ENCODE measurements at places on chromosomes 4 and X. TPM values are rescaled to one million over a fixed set of nuclear protein-coding genes. Genes with fewer than 3 reads are reported as not detected.

ZNF185 gene
- total RNA-seq, result 32.8 TPM

NAT8L gene
- total RNA-seq, result 28.2 TPM

INTU gene
- total RNA-seq, result 25.0 TPM

PDZD4 gene
- total RNA-seq, result 8.8 TPM

UBA6 gene
- total RNA-seq, result 88.6 TPM

MAGEA3 gene
- total RNA-seq, result not detected

FAT4 gene
- 61.1 TPM for total RNA-seq

SSX4 gene
- not detected for total RNA-seq

GRCh38 chrX:107715331-107716117, 60.1 kb downstream of the TSC22D3 start:
- DNase-seq, result no peak

DNA sequence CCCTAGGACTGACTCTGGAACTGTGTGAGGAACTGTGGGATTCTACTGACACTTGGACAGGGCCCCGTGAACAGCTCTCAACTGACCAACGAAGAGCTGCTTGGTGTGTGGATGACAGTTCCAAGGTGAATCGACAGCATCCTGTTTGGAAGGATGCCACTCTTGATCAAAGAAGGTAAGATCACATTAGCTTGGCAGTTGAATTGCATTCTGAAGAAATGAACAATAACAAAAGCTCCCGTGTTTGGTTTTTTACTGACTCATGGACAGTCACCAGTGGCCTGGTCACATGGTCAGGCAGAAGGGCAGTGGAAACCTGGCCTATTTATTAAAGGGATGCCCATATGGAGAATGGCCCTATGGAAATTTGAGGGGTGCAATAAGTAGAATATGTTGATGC, 33.1 kb upstream of the GPR34 start:
- DNase-seq, result no peak

- no peak for DNase-seq
Observed at GRCh38 chr4:76752861-76753501, 145.0 kb downstream of the SOWAHB start.

DNA sequence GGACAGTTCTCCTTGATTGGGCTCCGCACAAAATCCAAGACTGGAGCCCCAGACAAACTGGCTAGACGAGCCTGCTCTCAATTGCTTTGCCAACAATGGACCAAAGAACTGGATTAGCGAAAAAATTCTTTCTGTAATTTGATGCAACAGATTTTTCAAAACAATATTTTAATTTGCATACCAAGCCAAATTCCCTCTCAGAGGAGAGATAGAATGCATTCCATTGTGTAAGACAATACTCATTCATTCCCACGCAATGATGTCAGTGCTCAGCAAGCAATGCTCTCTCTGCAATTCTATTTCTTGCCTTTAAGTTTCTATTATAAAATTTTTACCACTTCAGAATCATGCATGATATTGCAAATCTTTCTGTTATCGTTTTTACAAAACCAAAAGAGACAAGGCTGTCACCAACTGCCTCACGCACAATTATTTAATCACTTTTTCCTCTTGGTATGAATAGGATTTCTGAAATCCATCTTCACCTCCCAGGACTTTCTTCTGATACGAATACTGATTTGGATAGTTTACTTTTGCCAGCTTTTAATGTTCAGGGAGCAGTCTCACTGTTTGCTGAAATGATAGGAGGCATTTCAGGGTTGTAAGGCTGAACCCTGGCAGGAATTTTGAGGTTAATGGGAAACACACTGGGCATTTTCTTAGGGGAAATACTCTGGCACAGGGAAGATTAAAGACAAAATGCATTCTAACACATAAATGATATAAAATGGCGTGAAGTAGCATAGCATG, 46.1 kb upstream of the HCCS start:
- DNase-seq, result no peak

GRCh38 chr4:73673286-73673685, 53.0 kb upstream of the RASSF6 start:
- no peak for DNase-seq

DNA sequence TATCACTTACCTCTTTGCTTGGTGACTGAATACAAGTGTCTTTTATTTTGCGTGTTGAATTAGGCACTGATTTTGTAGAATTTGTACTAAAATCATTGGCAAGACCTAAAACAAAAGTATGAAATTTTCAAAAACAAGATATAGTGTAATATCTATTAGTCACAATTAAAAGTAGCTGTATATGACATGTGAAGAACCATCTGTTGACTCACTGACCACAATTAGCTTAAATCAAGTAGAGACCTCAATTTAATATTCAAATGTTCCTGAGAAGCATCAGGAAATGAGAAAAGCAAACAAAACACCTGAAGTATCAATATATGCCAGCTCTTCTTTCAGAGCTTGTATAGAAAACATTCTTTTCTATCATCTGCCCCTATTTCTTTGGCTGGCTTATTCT, 5.5 kb downstream of the CENPC start:
- DNase-seq, result no peak

DNA sequence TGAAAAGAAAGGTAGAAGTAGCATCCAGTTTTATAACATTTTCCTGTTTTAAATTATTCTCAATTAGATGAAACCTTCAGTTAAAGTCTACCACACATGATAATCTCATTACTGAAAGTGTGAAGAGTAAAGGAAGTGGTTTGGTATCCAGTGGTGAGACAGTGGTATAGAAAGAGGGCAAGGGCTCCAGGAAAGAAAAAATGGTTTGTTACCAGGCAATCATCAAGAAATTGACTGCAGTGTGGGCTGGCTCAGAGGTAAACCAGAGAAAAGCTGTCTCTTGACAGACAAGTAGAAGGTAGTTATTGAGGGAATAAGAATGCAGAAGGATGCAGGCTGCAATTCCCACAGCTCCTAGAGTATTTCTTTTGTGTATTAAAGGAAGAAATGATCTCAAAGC, 406.2 kb downstream of the TLL1 start:
- no peak for DNase-seq

DNA sequence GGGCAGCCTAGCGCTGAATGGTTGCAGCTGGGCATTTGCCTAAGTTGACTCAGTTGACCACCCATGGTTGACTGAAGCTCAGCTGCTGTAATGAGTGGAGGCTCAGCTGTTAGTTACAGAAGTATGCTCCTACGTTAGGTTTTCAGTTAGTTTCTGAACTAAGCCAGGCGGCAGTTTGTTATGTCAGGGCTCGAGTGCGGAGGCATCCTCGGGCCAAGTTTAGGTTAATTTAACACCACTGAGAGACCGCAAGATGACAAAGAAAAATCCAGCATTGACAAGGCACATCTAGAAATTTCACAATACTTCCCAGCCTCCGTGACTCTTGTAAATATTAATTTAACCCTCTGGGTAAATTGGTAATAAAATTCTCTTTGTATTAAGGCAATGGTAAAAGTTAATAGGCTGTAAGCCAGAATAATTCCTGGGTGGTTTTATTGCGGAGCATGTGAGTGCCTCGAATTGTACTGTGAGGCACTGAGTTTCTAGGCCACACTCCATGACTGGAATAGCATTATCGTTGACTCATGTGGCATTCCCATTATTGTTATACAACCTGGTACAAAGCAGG, 33.1 kb upstream of the CDKN2AIP start:
- DNase-seq, result no peak

DNA sequence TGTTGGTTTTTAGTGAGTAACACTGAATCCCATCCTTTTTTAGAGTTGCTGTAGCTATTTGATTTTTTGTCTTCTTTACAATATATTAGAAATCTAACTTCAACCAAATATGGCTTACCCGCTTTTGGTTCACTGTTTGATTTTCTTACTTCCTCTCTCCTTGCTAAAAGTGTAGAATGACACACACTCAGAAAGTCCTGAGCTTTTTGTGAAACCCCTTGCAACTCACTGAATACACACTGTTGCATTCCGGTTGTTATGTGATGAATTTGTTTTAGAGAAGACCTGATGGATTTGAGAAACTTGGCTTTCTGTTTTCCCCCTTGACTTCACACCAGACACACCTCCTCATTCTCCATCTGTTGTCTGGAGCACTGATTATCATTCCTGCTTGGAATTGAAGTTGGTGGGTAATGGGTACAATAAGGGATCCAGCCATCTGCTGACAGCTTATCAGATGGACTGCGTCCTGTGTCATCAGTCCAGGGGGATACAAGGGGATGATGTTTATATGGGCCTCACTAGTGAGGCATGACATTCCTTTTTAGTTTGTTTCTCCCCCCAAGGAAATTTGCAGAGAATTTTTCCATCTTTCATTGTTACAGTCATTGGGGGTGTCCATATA, 5.2 kb downstream of the TMEM164 start:
- no peak for DNase-seq

GRCh38 chrX:40120838-40121580, 23.3 kb upstream of the BCOR start:
- no peak for DNase-seq

DNA sequence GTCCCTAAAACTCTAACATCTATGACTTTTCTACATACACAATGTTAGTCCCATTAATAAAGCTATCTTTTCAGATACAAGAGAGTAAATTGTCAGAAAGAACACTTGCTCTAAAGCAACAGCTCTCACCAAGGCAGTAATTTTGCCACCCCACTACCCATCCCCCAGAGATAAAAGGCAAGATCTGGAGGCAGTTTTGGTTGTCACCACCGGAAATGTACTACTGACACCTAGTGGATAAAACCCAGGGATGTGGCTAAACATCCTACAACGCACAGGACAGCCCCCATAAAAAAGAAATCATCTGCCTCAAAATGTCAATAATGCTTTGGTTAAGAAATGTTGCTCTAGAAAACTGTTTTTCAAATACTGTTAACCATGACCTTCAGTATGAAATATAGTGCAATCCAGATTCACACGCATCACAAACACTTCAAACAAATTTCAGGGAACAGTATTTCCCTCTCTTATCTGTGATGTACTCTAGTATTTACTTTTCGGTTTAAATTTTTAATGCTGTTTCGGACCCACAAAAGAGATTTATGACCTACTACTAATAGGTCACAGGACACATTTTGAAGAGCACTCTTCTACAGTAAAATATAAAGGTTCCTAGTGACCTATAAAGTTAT, 5.1 kb downstream of the FBXL5 start:
- no peak for DNase-seq

DNA sequence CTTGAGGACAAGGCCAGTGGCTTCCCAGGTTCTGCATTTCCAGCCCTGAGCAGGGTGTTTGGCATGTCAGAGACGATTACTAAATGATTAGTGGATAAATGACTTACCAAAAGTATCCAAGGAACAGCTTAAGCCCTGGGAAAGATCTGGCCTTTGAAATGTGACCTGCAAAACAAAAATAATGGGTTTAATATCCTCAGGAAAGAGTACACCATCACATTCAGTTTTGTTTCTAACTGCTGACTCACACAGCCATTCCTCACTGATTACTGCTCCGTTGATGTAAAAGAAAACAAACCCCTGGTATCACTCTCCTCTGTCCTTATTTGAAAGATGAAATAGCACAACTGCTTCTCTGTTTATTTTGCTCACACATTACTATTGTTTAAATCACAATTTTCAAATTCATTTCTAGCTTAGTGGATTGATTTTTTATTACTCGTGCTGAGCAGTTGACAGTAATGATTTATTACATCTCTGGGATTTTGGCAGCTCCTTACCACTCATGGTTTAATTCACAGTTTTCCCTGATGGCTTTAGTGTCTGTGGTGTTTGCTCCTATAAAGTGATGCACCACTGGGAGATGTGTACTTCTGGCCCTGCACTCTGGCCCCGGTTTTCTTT, 117.0 kb downstream of the CBLL2 start:
- DNase-seq, result no peak

Measured in mesothelial cell of epicardium (in vitro differentiated cells).